ENCODE measurements at places on chromosomes 12 and 14.

DNA sequence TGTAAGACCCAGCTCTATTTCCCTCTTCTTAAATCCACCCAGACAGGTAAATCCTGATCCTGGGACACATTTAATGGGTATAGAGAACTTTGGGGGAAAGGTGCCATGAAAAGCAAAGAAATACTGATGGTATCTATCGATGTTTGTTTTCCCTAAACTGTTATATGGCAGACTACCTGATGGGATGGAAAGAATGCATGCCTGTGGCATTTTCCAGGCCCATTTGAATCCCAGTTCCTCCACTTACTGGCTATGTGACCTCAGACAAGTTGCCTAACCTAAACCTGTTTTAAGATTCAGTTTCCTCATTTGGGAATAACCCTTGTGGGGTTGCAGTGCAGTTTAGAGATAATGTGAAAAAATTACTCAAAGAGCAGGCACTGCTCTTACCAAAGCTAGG, 404.5 kb downstream of the FUT8 start:
- no peak for DNase-seq

- DNase-seq, result no peak
Observed at GRCh38 chr14:22255017-22255950, 333.7 kb downstream of the DAD1 start.

DNA sequence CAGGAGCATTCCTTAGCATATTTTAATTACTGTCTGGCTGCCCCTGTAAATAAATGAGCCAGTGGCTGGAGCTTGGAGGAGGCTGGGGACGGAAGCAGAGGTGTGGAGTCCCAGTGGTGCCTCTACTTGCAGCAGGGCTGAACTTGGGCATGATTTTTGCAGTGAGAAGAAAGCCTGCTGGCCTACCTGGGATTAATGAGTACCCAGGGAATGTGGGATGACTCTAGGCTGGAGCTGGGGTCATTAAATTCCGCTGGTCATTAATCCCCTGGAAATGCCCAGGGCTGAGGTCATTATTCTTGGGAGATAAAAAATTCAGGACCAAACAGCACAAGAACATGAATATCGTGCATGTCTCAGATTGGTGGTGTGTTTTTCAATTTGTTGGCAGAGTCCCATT, 753.3 kb downstream of the VRK1 start:
- no peak for DNase-seq

DNA sequence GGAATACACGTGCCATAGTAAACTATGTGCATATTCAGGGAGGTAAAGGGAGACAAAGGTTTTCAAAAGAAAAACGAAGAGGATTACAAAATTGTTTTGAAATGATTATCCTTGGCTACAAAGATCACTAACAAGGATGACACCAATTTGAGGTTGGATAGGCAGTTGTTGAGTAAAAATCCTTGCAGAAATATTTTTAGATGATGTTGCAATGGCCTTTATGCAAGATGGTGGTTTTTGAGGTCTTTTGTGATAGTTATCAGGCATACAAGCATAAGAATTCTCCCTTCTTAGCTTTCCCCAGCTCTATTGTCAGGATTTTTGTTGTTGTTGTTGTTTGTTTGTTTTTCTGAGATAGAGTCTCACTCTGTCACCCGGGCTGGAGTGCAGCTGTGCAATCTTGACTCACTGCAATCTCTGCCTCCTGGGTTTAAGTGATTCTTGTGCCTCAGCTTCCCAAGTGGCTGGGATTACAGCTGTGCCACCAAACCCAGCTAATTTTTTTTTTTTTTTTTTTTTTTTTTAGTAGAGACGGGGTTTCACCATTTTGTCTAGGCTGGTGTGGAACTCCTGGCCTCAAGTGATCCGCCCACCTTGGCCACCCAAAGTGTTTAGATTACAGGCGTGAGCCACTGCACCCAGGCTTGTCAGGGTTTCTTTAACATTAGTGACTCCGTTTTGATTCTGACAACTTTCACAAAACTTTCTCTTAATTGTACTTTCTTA, 7.8 kb downstream of the RNASE1 start:
- DNase-seq, result no peak

- DNase-seq, result no peak
Observed at GRCh38 chr14:90546767-90547166, 149.9 kb downstream of the CALM1 start.

- no peak for DNase-seq
Observed at GRCh38 chr12:68482014-68482413, 128.7 kb upstream of the RAP1B start.

DNA sequence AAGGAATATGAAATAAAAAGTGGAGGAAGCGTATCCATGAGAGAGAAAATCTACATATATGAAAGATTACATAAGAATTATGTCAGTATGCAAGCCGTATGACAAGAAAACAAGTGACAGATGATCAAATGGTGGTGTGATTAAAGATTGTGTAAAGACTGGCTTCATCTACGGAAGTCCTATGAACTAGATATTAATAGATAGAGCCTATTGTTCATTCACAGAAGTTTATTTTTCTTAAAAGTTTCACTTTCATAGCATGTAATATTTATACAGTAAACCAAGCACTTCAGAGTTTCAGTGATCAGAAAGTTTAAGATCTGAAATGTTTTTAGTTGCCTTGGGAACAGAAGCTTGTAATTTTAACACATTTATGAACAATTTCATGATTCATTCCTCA, 84.5 kb downstream of the VRK1 start:
- DNase-seq, result no peak

Measured in activated naive CD4-positive, alpha-beta T cell treated with Interleukin-2 at 50 U/mL for 16 hours (primary cell).